ENCODE measurements at places on chromosomes 2 and 18. TPM values are rescaled to one million over a fixed set of nuclear protein-coding genes. Genes with fewer than 3 reads are reported as not detected.

DNA sequence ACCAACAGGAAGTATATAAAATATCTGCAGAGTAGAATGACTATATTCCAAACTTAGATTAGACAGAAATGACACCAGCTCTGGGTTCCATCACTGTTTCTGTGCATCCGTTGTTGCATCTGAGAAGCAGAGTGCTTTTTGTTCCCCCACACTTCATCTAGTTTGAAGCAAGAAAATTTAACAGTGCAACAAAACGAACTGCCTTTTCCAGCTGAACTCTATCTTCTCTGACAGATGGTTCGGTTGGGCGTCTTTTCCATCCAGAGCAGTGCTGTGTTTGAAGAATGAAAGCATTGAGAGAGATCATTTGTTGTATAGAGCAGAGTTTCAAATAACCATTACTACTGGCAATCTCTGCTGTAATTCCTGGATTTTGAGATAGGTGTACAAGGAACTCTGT, 757.5 kb downstream of the DPP10 start:
- no peak for DNase-seq

Gene DSG4
- 0.05 TPM for total RNA-seq

DNA sequence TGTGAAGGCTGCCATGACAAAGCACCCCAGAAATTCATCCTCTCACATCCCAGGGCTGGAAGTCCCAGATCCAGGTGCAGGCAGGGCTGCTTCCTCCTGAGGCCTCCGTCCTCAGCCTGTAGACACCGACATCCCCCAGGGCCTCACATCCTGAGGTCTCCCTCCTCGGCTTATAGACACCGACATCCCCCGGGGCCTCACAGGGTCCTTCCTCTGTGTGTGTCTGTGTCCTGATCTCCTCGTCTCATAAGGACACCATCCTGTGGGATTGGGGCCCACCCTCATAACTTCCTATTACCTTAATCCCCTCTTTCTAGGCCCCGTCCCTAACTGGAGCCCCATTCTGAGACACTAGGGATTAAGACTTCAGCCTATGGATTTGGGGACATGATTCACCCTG, 92.0 kb upstream of the SNTG2 start:
- DNase-seq, result no peak

Gene ENOSF1
- 114 TPM for total RNA-seq

Gene SLC16A14
- total RNA-seq, result 14.7 TPM

DNA sequence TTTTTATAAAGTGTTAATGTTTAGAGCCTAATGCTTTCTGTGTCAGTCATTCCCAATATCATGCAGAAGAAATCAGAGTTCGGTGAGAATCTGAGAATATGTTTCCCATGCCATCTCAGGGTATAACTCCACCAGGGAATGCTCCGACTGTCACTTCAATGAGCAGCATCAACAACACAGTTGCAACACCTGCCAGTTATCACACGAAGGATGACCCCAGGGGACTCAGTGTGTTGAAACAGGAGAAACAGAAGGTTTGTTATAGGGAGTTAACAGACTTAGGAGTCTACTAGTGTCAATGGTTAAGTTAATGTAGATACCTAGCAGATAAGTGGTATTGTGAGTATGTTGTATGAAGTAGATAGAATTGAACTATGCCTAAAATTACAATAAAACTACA, 31.0 kb downstream of the VAPA start:
- no peak for DNase-seq

All from prostate gland (tissue), 2 donors.